Stimulated activated CD4-positive, alpha-beta T cell treated with anti-CD3 and anti-CD28 coated beads, TNF-alpha, amount 100 ng/mL, for 24 hours (primary cell): ENCODE measurements at places on chromosomes 6 and 20.

GRCh38 chr6:16318538-16318937, 80.2 kb downstream of the GMPR start:
- peak; percentile 31 for DNase-seq

DNA sequence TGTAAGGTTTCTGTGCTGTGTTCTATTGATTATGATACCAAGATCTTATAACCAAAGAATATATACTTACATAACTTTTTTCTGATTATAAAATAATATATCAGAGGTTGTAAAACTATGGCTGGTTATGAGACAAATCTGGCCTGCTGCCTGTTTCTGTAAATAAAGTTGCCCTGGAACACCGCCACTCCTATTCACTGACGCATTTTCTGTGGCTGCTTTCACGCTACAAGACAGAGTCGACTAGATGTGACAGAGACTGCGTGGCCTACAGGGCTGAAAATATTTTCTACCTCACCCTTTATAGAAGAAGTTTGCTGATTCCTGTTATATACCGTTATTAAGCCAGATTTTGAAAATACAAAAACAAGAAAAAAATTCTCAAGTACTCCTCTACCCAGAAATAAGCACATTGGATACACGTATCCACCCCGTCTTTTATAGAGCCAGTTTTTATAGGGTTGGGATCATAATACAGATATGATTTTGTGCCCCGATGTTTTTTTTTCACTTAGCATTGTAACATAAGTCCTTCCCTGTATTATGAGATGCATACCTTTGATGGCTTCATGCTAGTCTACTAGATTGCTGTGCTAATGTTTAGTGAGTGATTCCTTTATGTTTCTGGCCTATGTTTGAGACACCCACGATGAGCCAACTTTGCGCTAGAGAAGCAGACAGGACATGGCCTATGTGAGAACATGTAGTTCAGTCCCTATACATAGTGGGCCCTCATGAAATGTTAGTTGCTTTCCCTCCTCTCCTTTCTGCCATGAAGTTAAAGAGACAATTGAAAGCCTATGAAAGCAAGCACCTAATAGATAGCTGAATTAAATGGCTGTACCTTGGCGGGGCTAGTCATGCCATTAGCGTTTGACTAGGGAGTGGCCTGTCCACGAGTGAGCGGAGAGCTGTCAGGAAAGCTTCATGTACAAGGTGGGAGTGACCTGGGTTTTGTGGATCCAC, 98.1 kb upstream of the KCNK16 start:
- no peak for DNase-seq

DNA sequence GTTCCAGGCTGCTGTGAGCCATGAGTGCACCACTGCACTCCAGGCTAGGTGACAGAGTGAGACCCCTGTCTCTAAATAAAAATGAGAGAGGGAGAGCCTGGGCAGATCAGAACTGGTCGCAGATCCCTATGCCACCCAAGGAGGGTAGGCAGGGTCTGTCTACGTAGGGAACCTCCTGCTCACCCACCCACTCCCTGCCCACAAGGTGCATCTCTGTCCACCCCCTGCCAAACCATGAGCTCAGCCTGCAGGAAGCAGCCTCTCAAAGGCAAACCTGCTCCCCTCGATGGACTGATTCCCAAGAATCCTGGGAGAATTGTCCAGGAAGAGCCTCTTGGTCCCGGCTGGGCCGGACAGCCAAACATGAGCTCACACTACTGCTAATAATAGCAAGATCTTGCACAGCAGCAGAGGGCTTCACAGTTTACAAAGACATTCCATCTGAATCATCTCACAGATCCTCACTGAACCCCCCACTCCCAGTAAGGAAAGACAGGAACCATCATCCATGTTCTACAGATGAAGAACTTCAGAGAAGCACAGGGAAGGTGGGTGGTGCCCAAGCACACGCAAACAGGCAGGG, 27.8 kb upstream of the TLDC2 start:
- no peak for DNase-seq

DNA sequence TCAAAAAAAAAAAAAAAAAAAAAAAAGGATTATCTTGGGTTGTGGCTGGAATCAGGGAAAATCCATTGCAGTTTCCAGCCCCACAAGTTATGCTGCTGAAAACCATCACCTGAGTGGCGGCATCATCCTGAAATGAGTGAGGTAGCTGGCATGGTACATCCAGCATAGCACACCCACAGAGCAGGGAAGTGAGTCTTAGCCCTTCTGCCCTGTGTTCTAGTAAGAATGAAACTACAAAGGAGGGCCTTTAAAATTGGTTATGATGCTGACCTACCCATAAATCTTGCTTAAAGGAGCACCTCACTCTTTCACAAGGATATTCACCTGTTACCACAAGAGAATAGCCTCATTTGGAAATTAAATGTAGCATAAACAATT, 119.2 kb downstream of the NFATC2 start:
- no peak for DNase-seq

- no peak for DNase-seq
Observed at GRCh38 chr6:161223646-161224045, 50.2 kb downstream of the AGPAT4 start.

GRCh38 chr6:30829639-30830255, 54.6 kb upstream of the DDR1 start:
- no peak for DNase-seq

GRCh38 chr6:127951172-127951917, 50.5 kb upstream of the THEMIS start:
- DNase-seq: no peak

- DNase-seq: no peak
Observed at GRCh38 chr20:47276851-47277534, 79.5 kb downstream of the ZMYND8 start.

- DNase-seq: no peak
Observed at GRCh38 chr6:51768087-51768486, 319.3 kb downstream of the PKHD1 start.

DNA sequence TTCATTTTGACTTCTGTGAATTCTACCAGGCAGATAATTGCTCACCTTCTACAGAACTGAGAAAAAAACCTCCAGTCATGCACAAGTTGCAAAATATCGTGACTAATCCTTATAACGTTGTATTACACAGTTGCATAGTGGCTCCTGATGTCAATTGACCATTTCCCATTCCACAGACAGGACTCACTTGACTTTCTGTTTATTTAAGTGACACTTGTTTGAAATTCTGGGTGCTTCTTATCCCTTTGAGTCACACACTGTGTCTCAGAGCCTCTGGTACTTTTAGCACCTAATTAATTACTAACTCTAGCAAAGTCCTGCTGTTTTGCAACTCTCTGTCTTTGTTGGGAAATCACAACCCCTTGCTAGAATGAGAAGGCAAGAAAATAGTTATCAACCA, 16.2 kb upstream of the RSPO3 start:
- no peak for DNase-seq

- DNase-seq: no peak
Observed at GRCh38 chr20:52275181-52275691, 83.7 kb upstream of the ZFP64 start.

DNA sequence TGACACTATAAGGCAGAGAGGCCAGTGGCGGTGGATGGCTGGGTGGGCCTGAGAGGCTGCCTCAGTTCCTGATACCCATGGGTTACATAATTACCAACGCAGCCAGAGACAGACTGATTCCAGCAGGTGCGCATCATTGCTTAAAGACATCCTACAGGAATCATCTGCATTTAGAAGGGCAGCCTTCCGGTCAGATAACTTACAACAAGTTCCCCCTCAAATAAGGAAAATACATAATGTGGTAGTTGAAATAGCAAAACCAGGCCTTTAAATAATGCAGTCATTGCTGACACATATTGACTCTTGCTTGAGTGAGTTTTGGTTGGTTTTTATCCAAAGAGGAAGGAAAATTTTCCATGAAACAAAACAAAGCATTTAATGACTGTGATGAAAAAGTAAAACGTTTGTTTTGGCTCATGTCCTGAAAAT, 81.9 kb downstream of the SIM1 start:
- no peak for DNase-seq
